ENCODE measurements at places on chromosomes 5 and 9.

GRCh38 chr5:10018201-10019069 lies 231.3 kb downstream of the ATPSCKMT start:
- DNase-seq: peak; percentile 54

GRCh38 chr5:7745882-7746610 lies 104.9 kb downstream of the CFAP90 start:
- peak; percentile 21 for DNase-seq

GRCh38 chr5:9865574-9865973 lies 235.4 kb upstream of the TAS2R1 start:
- no peak for DNase-seq

DNA sequence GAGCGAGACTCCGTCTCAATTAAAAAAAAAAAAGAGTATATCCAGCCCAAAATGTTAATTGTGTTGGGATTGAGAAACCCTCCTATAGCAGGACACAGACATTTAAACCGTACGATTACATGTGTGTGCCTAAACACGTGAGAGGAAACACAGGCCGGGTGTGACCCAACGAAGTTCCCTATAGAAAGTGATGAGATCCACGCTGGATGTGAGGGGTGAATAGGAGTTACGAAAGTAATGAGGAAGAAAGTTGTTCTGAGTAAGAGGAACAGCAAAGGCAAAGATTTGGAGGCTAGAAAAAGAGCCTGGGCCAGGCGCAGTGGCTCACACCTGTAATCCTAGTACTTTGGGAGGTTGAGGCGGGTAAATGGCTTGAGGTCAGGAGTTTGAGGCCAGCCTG lies 13.6 kb downstream of the NAIF1 start:
- no peak for DNase-seq

DNA sequence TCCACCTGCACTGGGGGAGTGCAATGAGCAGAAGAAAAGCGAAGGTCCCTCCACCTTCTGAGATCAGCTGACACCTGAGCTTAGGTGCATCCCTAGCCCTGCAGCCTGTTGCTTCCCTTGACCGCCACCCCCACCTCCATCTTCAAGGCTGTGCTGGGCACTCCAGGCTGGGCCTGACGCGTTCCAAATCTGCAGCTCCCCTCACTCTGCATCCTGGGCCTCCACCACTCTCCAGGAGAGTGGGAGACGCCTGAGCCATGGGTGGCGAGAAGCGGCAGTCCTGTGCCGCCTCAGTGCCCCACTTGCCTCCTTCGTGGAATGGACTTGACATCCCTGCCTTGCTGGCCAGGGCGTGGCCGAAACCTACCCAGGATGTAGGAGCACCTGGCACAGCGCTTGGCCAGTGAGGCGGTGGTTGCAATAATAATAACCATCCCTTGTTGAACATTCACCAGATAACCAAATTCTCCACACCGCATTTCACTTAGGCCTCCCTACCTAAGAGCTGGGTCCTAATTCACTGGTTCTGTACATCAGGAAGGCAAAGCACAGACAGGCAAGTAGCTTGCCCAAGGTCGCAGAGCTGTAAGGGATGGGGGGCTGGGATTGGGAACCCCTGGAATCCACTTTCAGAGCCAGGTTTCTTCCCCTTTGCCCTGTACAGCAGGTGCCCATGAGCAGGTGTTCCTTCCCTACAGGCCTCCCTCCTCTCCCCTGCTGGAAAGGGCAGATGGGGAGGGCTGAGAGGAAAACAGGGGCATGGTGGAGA lies 11.7 kb downstream of the B4GALT7 start:
- DNase-seq: no peak

DNA sequence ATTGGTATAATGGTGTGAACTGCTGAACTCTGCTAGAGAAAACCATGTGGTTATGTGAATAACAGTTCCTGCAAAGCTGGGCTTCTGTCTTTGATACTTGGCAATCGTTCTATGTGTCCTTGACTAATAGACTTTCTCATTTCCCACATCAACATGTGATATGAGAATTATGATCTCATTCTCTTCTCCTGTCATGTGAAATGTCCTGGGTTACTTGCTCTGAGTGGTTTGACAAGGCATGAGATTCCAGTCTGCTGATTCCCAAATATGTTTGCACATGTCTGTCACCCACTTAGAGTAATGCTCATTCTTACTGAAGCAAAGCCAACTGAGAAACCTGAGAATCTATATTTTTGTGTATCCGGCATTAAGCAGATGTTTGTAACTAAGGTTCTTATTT lies 141.2 kb downstream of the PARP8 start:
- no peak for DNase-seq

- DNase-seq: no peak
These were observed 464.5 kb downstream of the RASEF start for GRCh38 chr9:82598241-82599039.

DNA sequence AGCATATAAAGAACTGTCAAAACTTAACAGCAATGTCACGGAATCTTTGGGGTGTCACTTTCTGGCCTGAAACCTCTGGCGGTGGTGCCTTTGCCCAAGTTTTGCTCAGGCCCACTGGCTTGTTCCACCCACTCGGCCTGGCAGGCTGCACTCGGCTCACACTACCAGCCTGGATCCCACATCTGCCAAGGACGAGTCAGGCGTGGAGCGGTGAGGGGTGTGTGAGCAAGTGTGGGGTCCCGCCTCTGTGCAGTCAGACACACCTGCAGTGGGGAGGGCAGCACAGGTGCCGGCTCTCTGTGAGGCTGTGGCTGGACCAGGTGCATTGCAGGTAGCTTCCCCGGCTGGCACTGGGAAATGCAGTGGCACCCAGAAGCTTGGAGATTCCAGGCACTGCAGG lies 40.0 kb downstream of the TSPAN17 start:
- no peak for DNase-seq

GRCh38 chr9:108874058-108874788 lies 12.2 kb downstream of the ACTL7A start:
- no peak for DNase-seq

DNA sequence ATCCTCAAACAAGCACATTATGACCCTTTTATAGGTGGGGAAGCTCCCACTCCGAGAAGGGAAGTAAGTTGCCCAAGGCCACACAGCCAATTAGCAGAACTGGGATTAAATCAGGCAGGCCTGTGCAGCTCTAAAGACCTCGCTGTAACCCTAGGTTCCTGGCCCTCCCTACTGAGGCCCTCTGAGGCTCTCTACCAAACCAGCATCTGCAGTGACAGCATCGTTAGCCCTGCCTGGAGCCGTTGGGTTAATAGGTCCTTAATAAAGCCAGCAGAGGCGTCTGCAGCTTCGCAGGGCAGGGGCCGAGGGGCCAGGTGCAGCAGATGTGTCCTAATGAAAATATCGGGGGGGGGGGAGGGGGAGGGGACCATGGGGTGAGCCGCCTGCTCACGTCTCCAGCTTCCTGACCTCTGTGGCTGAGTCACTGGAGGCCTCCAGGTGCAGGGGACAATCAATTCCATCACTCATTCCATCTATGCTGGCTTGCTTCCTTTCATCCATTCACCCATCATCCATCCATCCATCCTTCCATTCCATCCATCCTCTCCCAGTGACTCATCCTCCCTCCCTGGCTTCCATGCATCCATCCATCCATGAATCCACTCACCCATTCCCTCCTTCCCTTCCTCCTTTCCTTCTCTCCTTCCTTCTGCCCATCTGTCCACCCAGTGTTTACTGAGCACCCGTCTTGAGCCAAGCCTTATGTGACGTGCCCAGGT lies 203.9 kb downstream of the C9orf50 start:
- no peak for DNase-seq

- no peak for DNase-seq
These were observed 102.5 kb downstream of the LIFR start for GRCh38 chr5:38453921-38454320.

- DNase-seq: no peak
These were observed 152.5 kb downstream of the CDH10 start for GRCh38 chr5:24492229-24492628.

DNA sequence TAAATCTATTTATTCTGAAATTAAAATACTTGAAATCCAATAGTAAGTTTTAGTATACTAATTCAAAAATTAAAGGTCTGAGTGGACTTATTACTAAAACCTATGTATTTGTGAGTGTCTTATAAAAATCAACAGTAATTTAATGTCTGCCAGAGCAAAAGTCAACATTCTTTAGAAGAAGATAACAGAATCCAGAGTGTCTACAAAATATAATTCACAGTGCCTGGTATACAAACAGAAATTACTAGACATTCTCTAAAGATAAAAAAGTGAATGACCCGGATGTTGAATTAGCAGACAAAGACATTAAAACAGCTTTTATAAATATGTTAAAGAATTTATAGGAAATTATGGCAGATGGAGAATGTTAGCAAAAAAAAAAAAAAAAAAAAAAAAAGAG lies 22.4 kb upstream of the IRX4 start:
- no peak for DNase-seq

DNA sequence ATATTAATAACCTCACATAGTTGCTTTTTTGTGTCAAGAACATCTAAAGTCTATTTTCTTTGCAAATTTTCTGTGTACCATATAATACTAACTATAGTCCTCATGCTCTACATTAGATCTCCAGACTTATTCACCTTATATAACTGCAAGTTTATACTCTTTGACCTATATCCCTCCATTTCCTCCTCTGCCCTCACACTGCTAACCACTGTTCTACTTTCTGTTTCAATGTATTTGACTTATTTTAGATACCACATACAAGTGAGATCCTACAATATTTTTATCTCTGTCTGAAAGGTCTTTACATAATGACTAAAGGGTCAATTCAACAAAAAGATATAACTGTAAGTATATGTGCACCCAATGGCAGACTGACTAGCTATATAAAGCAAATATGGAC lies 789.7 kb upstream of the ZNF608 start:
- DNase-seq: no peak

GRCh38 chr9:74447451-74448193 lies 49.5 kb upstream of the RORB start:
- DNase-seq: no peak

- no peak for DNase-seq
These were observed 46.3 kb upstream of the TAF1L start for GRCh38 chr9:32681751-32682150.

Data from fibroblast of skin of left biceps (primary cell).